ENCODE measurements at places on chromosomes 7 and 10. TPM values are rescaled to one million over a fixed set of nuclear protein-coding genes. Genes with fewer than 3 reads are reported as not detected.

PNLIPRP3 gene
- total RNA-seq = not detected

GRCh38 chr7:30923774-30924413 lies 12.2 kb downstream of the AQP1 start:
- H3K36me3 ChIP-seq = no peaks in the 10 kb centered on the region
- peak; percentile 9 for DNase-seq
- H3K4me3 ChIP-seq = no peak overlapping the region
- H3K27me3 ChIP-seq = no peaks in the 10 kb centered on the region
- no peak overlapping the region for H3K27ac ChIP-seq

HTR7 gene
- not detected for total RNA-seq

DNA sequence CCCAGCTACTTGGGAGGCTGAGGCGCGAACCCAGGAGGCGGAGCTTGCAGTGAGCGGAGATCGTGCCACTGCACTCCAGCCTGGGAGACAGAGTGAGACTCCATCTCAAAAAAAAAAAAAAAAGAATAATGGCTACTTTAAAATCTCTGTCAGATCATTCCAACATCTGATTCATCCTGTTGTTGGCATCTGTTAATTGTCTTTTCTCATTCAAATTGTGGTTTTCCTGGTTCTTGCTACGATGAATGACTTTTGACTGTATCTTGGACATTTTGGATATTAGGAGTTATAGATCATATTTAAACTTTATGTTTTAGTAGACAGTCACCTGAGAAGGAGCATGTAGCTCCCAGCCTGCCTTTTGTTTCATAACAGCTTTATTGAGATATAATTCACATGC lies 8.5 kb downstream of the TPST1 start:
- no peaks in the 10 kb centered on the region for H3K36me3 ChIP-seq
- H3K27ac ChIP-seq = no peak overlapping the region
- no peak overlapping the region for H3K4me3 ChIP-seq
- peaks cover 21% of the 10 kb centered on the region for H3K27me3 ChIP-seq

DNA sequence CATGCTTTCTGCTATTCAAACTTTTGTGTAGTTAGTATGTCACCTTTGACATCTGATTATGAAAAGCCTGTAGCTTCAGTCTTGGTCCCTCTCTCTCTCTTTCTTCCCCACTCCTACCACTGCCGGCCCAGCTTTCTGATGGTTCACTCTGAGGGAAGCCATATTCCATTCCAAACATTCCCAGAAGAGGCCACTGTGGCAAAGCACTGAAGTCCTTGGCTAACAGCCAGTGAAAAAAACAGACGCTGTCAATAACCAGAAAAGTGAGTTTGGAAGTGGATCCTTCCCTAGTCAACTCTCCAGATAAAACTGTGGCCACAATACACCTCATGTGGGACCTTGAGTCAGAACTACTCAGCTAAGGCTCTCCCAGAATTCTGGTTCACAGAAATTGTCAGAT lies 950.7 kb upstream of the PHF14 start:
- H3K4me3 ChIP-seq = no peak overlapping the region
- no peaks in the 10 kb centered on the region for H3K27me3 ChIP-seq
- no peak overlapping the region for H3K27ac ChIP-seq
- H3K4me1 ChIP-seq = no peaks in the 10 kb centered on the region

DNA sequence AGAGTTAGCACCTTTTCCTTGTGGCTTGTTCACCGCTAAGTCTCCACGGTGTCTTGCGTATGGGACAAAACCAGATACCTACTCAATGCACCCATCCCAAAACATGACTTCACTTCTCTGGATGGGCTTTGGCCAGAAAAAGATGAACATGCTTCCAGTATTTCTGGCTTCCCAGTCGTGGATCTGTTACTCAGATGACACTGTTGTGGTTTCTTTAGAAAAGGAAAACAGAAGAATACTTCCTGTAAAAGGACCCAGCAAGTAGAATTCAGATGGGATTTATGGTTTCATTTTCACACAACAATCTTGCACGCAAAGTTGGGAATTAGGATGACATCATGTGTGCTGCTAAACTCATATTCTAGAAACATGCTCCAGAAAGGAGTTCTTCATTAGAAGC lies 216.7 kb downstream of the ADAM12 start:
- no peaks in the 10 kb centered on the region for H3K4me1 ChIP-seq
- H3K36me3 ChIP-seq = no peaks in the 10 kb centered on the region
- no peak for DNase-seq
- H3K27ac ChIP-seq = no peak overlapping the region
- H3K27me3 ChIP-seq = no peaks in the 10 kb centered on the region

PRKG1 gene
- not detected for total RNA-seq

GRCh38 chr7:2553108-2553507 lies 2.2 kb downstream of the BRAT1 start:
- H3K36me3 ChIP-seq = peaks cover 29% of the 10 kb centered on the region
- DNase-seq = no peak
- H3K27me3 ChIP-seq = peaks cover 2% of the 10 kb centered on the region
- H3K4me3 ChIP-seq = peak overlapping the region; percentile 36
- peaks cover 43% of the 10 kb centered on the region for H3K4me1 ChIP-seq
- no peak overlapping the region for H3K27ac ChIP-seq

GRCh38 chr10:68362590-68362989 lies 29.9 kb upstream of the PBLD start:
- DNase-seq = no peak
- H3K27ac ChIP-seq = no peak overlapping the region
- H3K4me3 ChIP-seq = no peak overlapping the region
- peaks cover 2% of the 10 kb centered on the region for H3K36me3 ChIP-seq

DNA sequence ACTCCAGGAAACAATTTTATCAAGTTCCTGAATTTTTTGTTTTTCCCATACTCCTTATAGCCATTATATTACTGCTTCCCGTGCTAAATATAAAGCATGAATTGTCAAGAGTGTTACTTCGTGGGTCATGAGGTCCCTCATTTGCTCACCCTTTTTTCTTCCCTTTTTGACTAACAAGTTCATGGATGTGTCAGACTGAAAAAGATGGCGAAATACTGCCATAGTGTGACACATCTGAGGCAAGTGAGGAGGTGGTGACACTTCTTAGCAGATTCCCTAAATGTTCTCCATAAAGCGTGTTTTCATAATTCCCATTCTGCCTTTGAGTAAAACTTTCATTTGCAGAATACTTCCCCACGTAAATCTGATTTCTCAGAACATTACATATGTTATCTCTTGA lies 269.6 kb upstream of the FZD1 start:
- H3K4me1 ChIP-seq = no peaks in the 10 kb centered on the region
- no peaks in the 10 kb centered on the region for H3K36me3 ChIP-seq
- H3K4me3 ChIP-seq = no peak overlapping the region

DNA sequence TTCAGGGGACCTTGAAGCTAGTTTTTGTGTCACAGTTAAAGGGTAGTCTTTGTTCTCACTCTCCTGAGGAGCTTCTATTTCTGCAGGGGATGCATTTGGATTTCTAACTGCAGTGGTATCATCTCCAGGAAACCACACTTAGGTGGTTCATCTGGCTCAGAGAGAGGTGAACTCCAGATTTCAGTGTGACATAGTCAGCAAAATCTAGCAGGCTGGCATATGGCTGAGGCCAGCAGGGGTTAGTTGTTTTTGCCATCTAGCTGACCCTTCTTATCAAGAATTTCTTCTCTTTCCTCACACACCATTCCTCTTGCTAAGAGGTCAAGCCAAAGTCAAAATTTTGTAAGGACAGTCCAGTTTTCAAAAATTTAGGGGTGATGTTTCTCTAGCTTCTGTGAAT lies 248.2 kb downstream of the REEP3 start:
- H3K4me3 ChIP-seq = no peak overlapping the region
- DNase-seq = no peak

DNA sequence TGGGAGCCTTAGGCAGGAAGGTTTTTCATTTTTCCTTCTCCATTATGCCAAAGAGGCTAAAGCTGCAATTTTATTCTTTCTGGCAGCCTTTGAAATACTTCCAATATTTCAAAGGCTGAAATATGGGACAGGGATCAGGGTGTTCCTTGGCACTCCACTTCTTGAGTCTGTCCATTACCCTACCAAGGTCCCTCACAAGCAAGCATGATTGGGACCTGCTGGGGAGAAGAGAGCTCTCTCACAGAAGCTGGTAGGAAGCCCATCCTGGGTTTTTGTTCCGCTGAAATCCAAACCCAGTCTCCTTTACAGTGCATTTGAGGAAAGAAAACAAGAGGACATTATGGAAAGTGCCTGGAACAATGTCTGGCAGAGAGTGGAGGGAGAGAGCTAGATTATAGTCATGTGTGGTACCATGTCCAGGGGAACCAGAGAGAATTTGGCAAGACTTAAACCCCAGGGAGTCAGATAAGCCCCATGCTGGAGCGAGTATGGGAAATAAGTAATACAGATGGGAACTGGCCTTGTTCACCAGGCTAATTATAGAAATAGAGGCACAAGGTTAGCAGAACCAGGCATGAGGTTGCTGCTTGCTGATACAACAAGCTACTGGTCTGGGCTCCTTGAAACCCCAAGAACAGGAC lies 104.7 kb downstream of the LSM5 start:
- no peak overlapping the region for H3K4me3 ChIP-seq
- H3K27ac ChIP-seq = no peak overlapping the region
- no peaks in the 10 kb centered on the region for H3K36me3 ChIP-seq
- H3K27me3 ChIP-seq = peaks cover 3% of the 10 kb centered on the region
- H3K4me1 ChIP-seq = no peaks in the 10 kb centered on the region
- no peak for DNase-seq

- H3K4me3 ChIP-seq = no peak overlapping the region
- no peaks in the 10 kb centered on the region for H3K36me3 ChIP-seq
- no peak for DNase-seq
Measured at GRCh38 chr7:42618651-42619360, 293.1 kb downstream of the C7orf25 start.

OR2A25 gene
- total RNA-seq = not detected

FAM237B gene
- total RNA-seq = not detected

MINDY3 gene
- 25.0 TPM for total RNA-seq

PLA2G12B gene
- not detected for total RNA-seq

GJD4 gene
- not detected for total RNA-seq

- no peaks in the 10 kb centered on the region for H3K36me3 ChIP-seq
- no peak for DNase-seq
- peaks cover 8% of the 10 kb centered on the region for H3K27me3 ChIP-seq
- no peak overlapping the region for H3K27ac ChIP-seq
- H3K4me3 ChIP-seq = no peak overlapping the region
- peaks cover 1% of the 10 kb centered on the region for H3K4me1 ChIP-seq
Measured at GRCh38 chr7:3134745-3135144, 91.1 kb upstream of the CARD11 start.

GRCh38 chr10:6306917-6307316 lies 104.2 kb downstream of the PFKFB3 start:
- H3K36me3 ChIP-seq = peaks cover 18% of the 10 kb centered on the region
- DNase-seq = no peak
- H3K27me3 ChIP-seq = no peaks in the 10 kb centered on the region
- no peak overlapping the region for H3K27ac ChIP-seq

DNA sequence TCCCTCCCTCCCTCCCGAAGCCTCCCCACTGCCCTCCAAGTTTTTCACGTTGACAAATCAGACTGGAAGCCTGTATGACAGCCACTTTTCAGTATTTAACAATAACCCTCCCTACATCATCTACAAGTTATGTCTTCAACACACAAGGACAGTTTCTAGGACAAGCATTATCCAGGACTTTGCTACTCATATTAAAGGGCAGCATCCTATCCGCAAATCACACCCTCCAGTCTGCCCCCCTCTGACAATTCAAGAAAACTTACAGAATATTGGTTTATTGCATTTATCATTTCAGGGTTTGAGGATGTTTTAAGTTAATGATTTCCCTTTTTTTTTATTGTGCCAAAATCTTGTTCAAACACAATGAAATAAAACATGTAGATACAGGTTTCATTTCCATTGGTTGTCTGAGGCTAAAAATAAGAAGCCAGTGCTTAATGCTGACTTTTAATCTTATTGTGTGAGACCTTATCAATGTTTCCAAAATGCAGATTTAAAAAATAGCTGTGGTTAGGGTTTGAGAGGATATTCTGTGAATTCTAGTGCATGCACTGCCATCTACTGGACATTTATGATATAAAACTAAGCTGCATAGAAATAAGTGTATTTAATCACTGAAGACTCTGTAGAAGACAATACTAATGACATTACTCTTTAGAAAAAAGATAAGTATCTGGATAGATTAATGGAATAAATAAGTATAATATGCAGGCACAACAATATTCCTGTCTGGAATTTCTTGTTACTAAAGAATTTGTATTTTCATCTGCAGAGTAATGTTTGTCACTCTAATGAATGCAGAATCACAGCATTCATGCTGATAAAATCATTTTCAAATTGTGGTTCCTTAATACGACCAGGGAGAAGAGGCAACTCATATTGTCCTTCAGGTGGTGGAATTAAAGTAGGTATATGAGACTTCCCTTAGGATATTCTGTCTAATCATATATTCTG lies 64.1 kb downstream of the CAV1 start:
- H3K4me1 ChIP-seq = peaks cover 25% of the 10 kb centered on the region
- no peaks in the 10 kb centered on the region for H3K36me3 ChIP-seq
- H3K4me3 ChIP-seq = no peak overlapping the region
- peaks cover 23% of the 10 kb centered on the region for H3K27me3 ChIP-seq
- no peak for DNase-seq
- no peak overlapping the region for H3K27ac ChIP-seq

DNA sequence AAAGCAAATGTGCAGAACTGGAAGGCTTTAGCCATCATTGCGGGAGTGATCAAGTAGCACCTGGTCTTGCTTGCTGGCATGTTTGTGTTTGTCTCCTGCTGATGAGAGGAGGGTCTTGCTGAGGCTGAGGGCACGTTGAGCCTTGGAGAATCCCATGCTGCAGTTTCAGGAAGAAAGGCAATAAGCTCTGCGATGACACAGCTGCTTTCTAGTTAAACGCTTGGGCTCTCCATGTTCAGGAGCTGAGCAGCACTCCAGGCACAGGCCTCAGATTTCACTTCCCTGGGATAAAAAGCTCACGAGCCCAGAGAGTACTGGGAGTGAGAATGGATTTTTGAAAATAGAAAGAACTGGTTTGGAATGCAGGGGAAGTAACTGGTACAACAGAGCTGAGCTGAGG lies 100.8 kb downstream of the LRRC18 start:
- no peaks in the 10 kb centered on the region for H3K4me1 ChIP-seq
- H3K36me3 ChIP-seq = no peaks in the 10 kb centered on the region
- peaks cover 7% of the 10 kb centered on the region for H3K27me3 ChIP-seq
- no peak overlapping the region for H3K4me3 ChIP-seq

OR2A1 gene
- 0.05 TPM for total RNA-seq

DNA sequence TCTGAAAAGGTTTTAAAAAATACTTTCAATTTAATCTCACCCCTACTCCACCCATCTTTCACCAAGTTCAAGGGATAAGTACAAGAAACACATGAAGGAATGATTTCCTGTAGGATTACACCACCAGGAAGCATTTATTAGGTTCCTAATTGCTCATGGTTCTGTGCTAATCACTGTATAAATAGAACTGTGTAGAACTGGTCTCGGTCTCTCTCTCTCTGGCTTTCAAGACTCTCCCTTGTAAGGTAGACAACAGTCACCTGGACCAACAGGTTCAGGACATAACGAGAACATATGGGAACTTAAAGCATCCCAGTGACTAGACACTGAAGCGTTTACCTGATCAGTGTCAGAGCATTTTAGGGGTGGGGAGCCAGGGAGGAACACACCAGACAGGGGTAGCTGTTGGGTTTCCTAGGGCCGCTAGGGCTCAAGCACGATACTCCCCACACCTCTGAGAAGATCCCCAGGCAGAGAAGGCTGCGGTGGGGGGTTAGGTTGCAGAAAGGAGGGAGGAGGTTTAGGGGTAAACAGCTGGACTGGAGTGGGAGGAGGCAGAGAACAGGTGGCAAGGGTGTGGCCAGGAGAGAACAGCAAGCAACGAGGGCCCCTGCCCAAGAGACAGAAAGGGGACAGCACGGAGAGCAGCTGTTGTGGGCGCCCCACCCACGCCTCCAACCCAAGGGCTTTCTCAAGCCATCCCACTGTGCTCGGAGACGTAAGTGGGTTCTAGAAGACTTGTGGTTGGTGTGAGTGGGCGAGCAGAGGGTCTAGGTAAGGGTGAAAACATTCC lies 52.5 kb upstream of the USP6NL start:
- H3K4me3 ChIP-seq = no peak overlapping the region
- no peaks in the 10 kb centered on the region for H3K36me3 ChIP-seq
- peaks cover 13% of the 10 kb centered on the region for H3K27me3 ChIP-seq
- H3K27ac ChIP-seq = no peak overlapping the region
- H3K4me1 ChIP-seq = peaks cover 2% of the 10 kb centered on the region
- no peak for DNase-seq
